ENCODE measurements at places on chromosomes 12 and 14.
A peak's percentile ranks its signal among the peaks of the same experiment; 100 is the strongest.

GRCh38 chr12:124045671-124046455 is 72.8 kb downstream of the ZNF664 start:
- DNase-seq = no peak

- no peak for DNase-seq
These were observed 500 bp downstream of the GPR137C start for GRCh38 chr14:52553002-52553670.

- DNase-seq = no peak
These were observed 85.3 kb downstream of the SLC25A47 start for GRCh38 chr14:100408350-100409002.

GRCh38 chr12:109232731-109233130 is 76.4 kb downstream of the FOXN4 start:
- no peak for DNase-seq

- no peak for DNase-seq
These were observed 111.9 kb downstream of the CCDC60 start for GRCh38 chr12:119446459-119446858.

DNA sequence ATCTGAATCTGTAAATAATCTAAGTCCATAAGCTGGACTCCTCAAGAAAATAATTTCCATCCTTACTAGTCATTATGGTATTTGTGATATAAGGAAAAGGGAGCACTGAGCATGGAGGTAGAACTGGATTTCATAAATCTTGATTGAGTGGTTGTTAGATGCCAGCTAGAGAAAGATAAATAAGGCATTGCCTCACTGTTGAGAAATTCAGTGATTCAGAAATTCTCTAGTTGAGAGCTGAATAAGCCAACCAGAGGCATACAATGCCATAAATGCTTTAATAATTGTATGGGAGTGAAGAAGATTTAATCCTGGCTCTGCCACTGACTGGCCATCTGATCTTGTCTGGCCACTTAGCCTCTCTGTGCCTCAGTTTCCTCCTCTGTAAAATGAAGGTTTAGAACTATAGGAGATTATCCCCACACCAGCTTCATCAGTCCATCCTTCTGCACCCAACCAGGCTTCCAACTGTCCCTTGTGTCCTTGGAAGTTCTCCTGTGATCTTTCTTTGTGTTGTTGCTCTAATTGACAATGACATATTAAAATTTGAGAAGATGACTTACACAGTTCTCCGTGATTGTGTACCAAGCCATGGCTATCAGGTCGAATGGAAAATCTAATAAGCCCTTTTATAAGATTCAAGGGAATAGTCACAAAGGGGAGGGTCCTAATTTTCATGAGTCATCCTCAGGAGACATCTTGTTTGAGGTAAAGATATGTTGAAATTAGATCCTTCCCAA is 394.3 kb downstream of the EGLN3 start:
- no peak for DNase-seq

DNA sequence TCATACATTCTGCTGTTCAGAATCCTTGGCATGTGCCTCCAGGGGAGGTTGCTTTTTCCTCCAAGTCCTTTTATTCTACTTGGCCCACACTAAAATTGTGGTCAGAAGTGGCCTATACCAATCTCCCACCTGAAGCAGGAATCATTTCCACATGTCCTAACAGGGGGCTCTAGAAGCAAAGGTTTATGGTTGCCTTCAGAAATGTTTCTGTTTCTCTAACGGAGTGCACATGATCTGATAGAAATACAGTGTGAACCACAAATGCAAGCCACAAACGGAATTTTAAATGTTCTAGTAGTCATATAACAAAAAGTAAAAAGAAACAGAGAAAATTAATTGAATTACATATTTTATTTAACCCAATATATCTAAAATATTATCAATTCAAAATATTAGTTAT is 4.0 kb downstream of the PTGER2 start:
- DNase-seq = no peak

- DNase-seq = no peak
These were observed 113.8 kb downstream of the KCNK10 start for GRCh38 chr14:88209273-88209672.

DNA sequence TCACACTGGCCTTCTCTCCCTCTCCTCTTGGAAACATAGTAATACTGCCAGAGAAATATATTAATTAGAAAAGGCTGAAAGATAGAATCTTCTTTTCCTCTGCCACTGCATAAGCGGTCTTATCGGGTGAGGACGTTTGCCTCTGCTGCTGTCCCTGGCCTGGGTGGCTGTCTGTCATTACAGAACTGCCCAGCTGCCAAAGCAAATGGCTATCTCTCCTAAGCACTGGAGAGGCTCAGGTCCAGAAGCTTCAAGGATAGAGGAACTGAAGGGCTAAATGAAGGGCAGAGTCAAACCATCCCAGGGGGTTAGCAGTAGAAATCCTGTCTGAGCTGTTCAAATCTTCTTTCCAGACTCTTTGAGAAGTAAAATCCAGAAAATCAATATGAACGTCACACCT is 198.6 kb upstream of the CAND1 start:
- DNase-seq = no peak

DNA sequence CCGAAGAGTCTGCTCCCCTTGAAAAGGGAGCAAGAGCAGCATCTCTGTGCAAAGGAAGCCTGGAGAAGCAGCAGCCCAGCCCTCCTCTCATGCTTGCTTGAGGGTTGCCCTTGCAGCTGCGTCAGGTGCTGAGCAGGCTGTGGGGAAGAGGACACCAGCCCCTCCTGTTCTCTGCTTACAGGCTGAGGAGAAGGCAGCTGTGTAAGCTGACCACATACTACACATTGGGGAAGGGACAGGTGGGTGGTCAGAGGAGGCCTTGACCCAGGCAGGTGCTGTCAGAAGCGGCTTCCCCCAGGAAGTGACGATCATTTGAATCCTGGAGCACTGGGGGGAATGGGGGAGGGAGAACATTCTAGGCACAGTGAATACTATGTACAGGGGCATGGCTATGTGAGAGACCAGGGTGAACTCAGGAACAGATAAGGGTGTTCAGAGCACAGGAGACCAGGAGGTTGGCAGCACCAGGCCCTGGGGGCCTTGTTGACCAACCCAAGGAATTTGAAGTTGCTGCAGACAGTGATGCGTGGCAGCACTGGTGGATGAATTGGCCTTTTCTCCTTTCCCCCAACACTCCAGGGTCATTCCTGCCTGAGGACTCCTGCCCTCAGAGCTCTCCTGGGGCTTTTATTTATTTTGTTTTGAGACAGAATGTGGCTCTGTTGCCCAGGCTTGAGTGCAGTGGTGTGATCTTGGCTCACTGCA is 2.7 kb upstream of the KLC1 start:
- DNase-seq = no peak

- DNase-seq = no peak
These were observed 7.5 kb downstream of the TBK1 start for GRCh38 chr12:64459394-64459891.

GRCh38 chr12:110995615-110996014 is 75.2 kb upstream of the MYL2 start:
- no peak for DNase-seq

- peak; percentile 7 for DNase-seq
These were observed at the start of gene FAIM2 for GRCh38 chr12:49903700-49904423. Gene FAIM2 (minus strand): TSS chr12:49903900. CDS start chr12:49903792, 108 bp downstream.

DNA sequence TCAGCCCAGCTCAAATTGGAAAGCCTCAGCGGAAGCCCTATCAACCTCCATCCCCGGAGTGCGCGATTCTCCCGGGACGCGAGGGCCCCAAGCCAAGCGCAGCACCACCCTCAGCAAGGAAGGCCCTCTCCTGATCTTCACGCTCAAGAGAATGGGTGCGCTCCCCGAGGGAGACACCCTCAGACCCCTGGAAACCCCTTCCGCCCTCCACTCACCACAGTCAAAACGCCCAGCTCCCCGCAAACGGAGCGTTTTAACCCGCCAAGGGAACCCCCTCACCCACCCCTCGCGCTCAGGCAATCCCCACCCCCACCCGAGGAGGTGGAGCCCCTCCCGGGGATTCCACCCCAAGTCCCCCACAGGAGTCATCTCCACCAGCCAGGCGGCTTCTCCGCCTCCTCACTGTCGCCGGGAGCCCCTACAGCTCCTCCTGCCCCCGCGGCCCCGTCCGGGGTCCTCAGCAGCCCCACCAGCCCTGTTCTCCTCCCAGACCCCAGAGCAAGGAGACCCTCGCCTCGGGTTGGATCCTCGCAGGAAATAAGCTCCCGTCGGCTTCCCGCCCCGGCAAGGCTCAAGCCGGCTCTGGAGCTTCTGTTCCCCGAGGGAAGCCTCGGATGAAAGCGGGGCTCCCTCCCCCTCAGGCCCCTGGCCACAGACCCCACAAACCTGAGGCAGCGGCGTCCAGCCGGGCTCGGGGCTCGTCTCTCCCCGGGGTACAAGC is 507 bp downstream of the BAZ2A start:
- no peak for DNase-seq

DNA sequence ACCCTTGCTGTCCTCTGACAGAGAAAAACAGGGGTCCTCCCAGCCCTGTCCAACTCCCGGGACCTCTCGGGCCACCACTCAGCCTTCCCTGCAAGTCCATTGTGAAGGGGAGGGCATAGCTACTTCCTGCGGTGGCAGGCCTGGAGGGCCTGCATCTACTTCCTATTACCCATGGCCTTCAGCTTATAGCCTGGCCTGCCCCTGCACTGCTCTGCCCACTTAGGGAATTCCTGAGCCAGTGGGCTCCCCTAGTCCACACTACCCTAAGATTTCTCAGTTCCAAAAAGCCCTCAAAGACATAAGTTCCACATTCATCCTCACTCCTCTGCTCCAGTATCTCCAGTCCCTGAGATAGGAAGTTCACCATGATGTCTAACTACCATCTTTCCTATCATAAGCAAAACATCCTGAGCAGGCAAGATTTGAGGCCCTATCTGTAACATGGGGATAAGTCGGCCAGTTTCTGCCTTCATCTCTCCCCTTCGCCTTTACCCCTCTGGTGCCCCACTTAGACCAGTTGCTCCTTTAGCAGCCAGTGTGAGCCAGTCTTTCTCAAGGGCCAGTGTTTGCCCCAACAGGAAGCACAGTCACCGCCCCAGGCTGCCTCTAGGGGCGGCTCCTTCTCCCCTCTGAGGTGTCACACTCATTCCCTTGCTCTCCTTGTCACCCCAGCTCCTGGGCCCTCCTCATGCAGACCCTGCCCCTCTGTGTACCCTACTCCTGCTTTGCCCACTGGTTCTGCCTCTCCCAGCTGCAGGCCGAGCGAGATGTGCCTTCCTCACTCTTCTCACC is 10.9 kb downstream of the HDAC7 start:
- no peak for DNase-seq

DNA sequence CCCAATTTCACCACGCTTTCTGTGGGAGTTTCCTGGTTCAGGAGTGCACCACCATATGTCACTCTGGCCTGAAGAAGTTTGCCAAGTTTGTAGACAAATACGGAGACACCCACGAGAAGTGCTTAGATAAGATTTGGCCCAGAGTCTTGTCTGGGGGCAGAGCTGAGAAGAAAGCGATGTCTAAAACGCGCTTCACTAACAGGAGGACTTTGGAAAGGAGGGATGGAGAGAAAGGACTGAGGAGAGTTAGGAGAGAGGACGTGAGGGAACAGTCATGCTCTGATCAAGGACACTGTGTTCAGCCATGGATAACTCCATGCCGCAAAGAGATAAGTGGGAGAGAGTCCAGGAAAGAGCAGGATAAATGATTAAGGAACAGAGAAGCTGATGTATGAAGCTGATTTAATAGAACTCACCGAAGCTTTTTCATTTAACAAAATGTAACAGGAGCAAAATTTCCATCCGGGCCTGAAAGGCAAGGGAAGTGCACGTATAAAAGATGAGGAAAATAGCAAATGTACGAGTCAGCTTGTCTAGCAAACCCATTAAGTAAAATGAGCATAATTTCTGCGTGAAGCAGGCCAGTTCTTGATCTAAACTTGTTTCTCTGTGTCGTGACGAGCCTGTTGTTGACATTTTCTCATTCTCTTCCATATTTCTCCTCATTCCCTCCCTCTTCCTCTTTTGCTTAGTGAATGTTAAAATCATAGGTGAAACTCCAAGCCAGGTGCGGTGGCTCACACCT is 23.4 kb upstream of the MAP3K9 start:
- DNase-seq = no peak

- DNase-seq = peak; percentile 43
These were observed 148.7 kb upstream of the KRR1 start for GRCh38 chr12:75660107-75660530.

GRCh38 chr12:96948782-96949181 is 41.7 kb downstream of the NEDD1 start:
- no peak for DNase-seq

- DNase-seq = no peak
These were observed 126.5 kb downstream of the PDE3A start for GRCh38 chr12:20494851-20495250.

- no peak for DNase-seq
These were observed 24.5 kb downstream of the MDM2 start for GRCh38 chr12:68832504-68832867.

DNA sequence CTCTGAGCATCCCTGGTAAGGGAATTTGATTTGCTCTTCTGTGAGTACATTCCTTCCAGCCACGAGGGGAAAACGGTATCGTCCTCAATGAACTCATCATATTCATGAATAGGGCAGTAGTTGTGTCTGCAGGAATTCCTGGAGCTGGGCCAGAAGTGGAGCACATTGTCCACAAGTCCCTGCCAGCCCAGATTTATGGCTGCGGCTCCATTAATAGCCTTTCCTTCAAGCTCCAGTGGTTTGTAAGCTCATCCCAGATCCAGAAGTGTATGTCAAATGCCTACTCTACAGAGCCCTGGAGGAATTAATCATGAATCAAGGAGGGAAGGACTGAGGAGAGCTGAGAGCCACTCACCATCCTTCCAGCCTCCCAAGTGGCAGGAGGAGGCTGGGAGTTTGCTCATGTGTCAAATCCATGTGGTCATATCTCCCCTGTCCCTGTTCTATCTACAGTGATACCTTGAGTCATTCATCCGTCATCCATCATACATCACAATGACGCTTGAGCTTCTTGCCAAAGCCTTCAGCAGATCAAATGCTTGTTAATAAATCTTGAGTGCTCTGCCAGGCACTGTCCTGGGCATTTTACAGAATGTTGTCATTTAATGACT is 65.5 kb downstream of the SVOP start:
- no peak for DNase-seq

GRCh38 chr12:32777159-32777558 is 21.5 kb upstream of the YARS2 start:
- no peak for DNase-seq

DNA sequence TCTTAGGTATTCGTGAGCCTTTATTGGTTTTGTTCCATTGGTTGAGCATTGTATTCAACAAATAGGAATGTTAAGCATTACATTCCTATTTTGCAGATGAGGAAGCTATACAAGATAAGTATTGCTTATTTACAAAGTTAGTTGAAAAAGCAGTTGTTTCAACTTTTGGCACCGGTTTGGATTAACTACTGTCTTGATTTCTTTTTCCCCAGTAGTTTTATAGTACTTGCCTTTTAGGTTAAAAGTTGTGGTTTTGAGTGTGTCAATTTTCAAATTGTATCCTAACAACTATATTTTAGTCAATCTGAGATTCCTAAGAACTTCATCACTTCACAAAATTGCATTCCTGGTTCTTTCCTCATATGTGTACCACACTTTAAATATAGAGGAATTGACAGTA is 23.8 kb upstream of the MBIP start:
- DNase-seq = no peak

GRCh38 chr12:94832780-94833681 is 170.5 kb downstream of the NDUFA12 start:
- no peak for DNase-seq

Measured in BJ (cell line).